Effector CD4-positive, alpha-beta T cell (primary cell): ENCODE measurements at places on chromosomes 6 and 20.

- DNase-seq: no peak
Observed at GRCh38 chr6:129695373-129696027, 14.5 kb downstream of the ARHGAP18 start.

- DNase-seq: no peak
Observed at GRCh38 chr20:49450281-49450721, 32.2 kb downstream of the KCNB1 start.

GRCh38 chr6:46023216-46023915 is 7.7 kb upstream of the CLIC5 start:
- no peak for DNase-seq

DNA sequence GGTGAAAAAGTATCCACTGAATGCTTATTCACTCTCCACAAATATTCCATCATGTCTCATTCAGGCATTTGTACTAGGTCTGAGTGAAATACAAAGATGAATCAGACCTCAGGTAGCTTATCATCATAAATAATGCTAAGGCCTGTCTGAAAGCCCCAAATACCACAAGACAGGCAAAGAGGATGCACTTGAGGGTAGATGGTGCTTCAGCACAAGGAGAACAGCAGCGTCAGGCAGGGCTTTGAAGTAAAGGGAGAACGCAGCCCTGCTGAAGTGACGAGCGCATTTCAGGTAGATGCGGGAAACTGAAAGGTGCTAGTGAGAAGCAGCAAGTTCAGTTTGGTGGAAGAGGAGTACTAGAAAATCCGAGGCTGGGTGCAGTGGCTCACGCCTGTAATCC is 38.7 kb downstream of the MAP3K5 start:
- DNase-seq: peak; percentile 70

GRCh38 chr20:19210391-19211155 is 1.9 kb upstream of the SLC24A3 start:
- DNase-seq: no peak

- DNase-seq: no peak
Observed at GRCh38 chr6:72412709-72413044, 209.2 kb upstream of the KCNQ5 start.

- no peak for DNase-seq
Observed at GRCh38 chr6:115634887-115635286, 425.8 kb downstream of the FRK start.

- no peak for DNase-seq
Observed at GRCh38 chr6:86107985-86108384, 465.3 kb upstream of the SYNCRIP start.

DNA sequence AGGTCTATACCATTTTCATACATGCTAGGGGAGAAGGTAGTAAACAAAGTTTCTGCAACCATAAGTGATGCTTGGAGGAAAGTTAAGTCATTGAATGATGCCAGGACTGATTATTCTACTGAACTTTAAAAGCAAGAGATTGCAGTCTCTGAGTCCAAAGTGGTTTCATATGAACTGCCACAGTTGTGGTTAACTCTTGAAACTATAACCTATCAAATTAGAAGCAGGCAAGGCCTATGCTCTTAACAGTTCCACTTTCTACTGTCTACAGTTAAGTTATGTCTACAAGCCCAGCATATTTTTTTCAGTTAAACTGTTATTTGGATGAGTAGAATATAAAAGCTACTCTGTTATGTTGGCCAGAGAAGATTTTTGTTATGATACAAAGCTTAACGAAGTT is 326.5 kb upstream of the RUNX2 start:
- no peak for DNase-seq

GRCh38 chr6:151548201-151548600 is 54.4 kb downstream of the CCDC170 start:
- DNase-seq: no peak

GRCh38 chr6:16205377-16206144 is 32.8 kb upstream of the GMPR start:
- no peak for DNase-seq

DNA sequence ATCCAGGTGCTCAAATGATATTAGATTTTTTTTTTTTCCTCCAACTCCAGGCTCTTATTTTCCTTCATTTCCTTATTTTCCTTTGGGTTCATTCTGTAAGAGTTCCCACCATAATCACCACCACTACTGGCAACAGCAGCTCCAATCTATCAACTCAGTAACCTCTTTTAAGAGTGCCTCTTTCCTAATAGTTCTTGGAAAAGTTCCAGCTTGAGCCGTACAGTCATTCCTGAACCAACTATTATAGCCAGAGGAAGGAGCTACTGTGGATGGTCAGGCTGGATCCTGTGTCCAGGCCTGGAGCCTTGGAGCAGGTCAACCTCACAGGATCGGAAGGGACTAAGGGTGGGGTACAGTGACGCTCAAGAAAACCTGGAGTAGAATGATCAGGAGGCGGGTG is 4.2 kb upstream of the ANGPT4 start:
- DNase-seq: no peak

DNA sequence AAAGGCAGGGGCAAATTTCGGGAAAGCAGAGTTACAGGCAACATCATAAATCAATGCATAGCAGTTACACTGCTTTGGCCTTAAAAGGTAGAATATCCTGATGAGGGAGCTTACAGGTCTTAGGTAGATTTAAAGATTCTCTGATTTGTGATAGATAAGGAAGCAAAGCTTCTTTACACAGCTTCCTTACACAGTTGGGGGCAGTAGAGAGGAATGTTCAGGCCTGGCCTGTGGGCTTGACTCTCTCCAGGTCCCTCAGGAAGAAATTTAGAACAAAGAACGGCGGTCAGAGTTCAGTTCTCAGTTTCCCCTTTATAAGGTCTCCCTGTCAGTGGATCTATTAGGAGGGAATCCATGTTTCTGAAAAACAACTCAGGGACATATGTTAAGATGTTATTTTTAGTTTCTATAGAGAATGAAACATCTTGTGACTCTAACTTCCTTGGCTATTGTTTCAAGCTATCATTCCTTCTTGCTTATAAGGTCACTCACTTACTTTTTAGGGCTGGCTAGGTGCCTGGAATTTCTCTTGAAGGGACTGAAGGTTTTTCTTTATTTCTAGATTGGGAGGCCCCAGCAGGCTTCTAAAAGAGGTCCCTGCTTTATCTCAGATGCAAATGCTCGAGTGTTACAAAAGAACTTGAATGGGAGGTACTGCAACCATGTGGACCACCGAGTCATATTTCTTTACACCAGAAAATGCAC is 11.8 kb downstream of the HLA-B start:
- no peak for DNase-seq

DNA sequence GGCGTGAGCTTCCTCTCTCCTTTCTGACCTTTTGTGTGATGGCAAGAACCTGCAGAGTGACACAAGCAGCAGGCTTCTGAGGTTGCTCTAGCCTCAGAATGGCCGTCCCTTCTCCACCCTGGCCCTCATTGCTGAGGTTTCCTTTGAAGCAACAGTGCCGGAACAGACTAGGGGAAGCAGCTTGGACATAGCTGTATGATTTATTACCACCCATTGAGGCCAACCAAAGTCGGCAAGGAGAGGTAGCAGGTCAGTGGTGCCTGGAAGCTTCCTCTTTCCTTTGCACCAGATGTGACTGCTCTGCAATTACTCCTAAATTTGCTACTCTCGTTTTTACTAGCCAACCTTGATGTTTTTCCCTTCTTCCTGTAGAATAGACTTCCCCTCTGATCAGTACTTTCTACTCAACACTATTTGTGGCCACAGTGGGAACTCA is 31.4 kb downstream of the PTPN1 start:
- DNase-seq: no peak

- DNase-seq: no peak
Observed at GRCh38 chr6:105675715-105676397, 273.0 kb upstream of the PREP start.

GRCh38 chr6:136546331-136546730 is 3.9 kb downstream of the MAP7 start:
- DNase-seq: no peak

DNA sequence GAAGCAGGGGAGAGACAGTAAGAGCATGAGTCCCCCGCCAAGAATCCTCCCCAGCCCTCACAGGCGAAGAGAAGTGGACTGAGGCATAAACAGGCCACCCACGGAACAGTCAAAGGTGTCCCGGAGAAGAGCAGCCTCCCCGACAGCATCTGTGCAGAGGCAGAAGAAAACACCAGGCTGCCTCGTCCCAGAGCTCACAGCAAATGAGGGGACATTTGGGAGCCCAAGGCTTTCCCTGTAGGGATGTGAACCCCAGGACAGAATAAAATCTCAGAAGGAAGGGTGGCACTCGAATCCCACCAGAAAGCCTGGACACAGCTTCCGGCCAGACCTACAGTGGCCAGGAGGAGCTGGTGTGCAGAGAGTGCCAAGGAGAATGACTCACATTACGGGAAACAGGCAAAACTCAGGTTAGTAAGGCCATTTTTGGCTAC is 90.4 kb downstream of the DLL1 start:
- no peak for DNase-seq

DNA sequence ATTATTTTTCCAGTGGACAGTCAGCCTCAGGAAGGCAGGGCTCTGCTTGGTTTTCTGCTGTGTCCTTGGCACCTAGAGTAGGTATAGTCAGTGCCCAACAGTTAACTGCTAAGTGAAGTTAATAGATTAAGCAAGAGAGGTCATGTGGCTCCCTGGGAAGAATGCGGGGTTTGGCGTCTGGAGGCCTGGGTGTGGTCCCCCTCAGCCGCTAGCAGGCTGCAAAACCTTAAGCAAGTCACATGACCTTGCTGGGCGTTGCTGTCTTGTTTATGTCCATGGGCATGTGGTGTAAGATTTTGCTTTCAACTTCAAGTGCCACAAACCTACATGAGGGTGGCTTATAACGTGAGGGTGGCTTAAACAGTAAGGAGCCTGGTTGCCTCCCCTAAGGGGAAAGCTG is 75.5 kb upstream of the SCP2D1 start:
- DNase-seq: no peak

DNA sequence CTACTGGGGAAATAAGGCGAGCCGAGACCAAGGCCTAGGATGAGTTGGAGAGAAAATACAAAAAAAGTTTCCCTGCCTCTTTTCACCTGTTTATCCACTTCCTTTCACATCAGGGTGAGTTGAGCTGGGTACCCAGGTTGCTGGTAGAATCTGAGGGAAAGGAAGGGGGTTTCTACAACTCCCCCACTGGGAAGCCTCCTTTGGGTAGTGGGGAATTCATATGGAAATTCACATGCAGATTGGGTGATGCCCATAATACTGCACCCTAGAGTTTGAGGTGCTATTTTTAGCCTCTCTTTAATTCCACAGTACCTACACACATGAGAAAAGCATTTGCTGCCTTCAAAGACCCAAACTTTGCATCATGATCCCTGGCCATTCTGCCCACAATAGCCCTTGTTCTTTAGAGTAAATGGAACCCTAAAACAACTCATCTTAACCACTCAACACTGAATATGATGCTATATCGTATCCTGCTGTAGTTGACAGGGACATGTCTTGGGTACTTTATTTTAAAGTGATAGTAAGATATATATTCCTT is 2.7 kb downstream of the OSTM1 start:
- no peak for DNase-seq

GRCh38 chr20:41137614-41138474 is 501 bp downstream of the PLCG1 start:
- peak; percentile 59 for DNase-seq

DNA sequence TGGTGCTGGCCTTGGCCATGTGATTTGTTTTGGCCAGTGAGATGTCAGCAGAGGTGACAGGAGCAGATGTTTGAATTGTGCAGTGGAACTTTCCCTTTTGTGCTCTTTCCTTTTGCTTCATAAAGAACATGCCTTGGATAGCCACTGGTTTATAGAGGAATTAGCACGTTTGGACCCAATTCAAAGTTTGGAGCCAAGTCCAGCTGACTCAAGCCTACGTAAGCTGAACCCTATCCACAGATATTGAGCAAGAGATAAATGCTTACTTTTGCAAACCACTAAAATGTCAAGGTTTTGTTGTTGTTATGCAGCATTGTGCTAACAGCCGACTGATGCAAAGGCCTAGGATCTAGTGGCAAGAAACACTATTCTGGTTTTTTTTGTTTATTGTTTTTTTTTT is 230.9 kb upstream of the CITED2 start:
- no peak for DNase-seq

DNA sequence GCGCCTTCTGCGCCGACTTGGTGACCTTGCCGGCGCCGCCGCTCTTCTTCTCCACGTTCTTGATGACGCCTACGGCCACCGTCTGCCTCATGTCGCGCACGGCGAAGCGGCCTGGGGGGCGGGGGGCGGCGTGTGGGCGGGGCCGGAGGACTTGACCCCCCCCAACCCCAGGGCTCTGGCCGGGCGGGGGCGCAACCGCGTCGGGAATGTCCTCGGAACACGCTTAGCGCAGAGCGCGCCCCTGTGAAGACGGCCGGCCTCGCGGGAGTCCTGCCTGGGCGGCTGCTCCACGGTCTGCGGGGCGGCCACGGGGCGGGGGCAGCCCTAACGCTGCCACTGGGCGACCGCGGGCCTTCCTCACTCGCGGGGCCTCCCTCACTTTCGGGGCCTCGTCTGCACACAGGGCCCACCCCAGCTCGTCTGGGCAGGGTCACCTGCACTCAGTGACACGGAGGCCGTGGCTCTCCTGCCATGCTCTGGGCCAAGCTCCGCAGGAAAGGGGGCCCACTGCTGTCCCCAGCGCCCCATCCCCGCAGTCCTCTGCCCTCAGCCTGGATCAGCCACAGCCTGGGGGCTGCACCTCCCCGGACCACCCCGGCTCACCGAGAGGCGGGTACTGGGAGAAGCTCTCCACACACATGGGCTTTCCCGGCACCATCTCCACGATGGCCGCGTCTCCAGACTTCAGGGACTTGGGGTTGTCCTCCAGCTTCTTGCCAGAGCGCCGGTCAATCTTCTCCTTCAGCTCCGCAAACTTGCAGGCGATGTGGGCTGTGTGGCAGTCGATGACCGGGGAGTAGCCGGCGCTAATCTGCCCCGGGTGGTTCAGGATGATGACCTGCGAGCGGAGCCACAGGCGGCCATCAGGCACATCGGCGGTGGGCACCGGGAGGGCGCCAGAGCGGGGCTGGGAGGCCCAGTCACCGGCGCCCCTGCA is 10.3 kb downstream of the EEF1A2 start:
- DNase-seq: no peak

DNA sequence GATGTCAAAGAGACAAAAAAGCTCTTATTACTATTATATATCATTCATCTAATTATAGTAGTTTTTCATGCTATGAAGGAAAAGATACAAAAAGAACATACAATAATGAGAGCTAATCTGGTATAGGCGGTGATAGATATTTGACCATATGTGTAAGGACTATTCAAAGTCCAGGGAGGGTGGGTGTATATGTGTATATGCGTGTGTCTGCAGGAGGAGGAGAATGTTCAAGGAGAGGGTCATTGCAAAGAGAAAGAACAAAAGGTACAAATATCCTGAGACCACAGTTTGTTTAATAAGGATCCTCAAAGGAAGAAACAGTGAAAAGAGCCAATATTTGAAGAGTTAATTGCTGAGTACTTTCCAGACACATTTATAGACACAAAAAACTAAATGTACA is 1288.6 kb upstream of the CITED2 start:
- DNase-seq: no peak

- DNase-seq: no peak
Observed at GRCh38 chr6:20653085-20653479, 118.8 kb downstream of the CDKAL1 start.

- no peak for DNase-seq
Observed at GRCh38 chr6:89436226-89436625, 3.3 kb downstream of the ANKRD6 start.

GRCh38 chr6:118354641-118355040 is 193.5 kb upstream of the PLN start:
- no peak for DNase-seq
